HuH-7 (cell line): ENCODE measurements at places on chromosomes 11 and 22.

DNA sequence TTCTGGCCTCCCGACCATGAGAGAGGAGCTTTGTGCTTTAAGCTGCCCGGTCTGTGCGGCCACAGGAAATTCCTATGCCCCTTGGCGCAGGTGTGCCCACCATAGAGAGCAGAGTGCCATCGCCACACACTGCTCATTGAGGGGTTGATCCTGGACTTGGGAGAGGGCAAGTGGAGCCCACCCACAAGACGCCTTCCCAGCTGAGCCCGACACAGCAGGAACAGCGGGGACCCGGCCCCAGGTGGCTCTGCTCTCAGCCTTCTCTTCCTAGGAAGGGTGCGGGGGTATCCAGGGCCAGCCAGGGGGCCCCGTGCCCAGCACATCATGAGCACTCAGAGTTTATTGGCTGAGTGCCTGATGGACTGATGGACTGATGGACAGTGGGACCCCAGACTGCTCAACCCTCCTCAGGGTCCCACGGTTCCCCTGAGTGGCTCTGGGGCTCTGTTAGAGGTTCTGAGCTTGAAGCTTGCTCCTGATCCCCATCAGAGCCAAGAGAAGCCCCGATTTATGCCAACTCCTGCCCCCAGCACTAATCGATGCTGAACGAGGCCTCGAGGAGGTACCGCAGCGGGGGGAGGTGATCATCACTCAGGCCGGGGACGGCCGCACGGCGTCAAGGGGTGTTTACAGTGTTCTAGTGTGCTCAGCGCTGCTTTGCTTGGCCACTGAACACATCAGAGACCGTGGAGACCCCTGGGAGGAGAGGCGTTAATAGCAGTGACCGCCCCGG lies 13.5 kb upstream of the MRGPRD start:
- no peak for DNase-seq

GRCh38 chr11:10680956-10681487 lies 12.5 kb downstream of the IRAG1 start:
- no peak for DNase-seq

DNA sequence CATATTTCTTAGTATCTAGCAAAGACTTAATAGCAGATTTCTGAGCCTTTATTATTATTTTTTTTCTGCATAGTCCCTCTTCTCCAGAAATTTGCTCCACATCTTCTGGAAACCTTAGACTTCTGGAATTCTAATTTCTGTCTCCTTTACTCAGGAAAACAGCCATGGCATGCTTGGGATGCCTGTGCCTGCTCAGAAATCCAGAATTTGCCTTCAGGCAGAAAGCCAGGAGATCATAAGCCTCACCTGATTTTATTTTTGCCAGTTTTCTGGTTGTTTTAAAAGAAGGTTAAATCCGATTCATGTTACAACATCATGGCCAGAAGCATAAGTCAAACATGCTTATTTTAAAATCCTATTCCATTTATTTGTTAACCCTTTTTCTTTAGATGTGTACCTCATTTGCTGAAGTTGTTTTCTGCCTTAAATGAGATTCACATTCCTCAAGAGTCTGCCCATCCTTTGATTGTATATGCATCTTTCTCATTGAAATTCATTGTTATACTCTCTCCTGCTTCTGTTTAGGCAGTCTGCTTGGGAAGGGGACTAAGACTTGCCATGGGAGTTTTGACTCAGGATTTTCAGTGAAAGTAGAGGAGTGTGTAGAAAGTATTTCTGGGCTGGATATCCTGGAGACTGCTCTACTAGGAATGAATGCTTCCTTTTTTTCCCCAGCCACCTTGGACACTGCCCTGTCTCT lies 37.1 kb downstream of the SIK2 start:
- DNase-seq: no peak

- DNase-seq: no peak
Measured at GRCh38 chr22:49240472-49240871, 587.2 kb downstream of the BRD1 start.
